Suprapubic skin (tissue), 4 donors: ENCODE measurements at places on chromosomes 4 and X. TPM values are rescaled to one million over a fixed set of nuclear protein-coding genes. Genes with fewer than 3 reads are reported as not detected.

CTAG1A gene
- total RNA-seq: not detected

- DNase-seq: no peak
These were observed 22.2 kb upstream of the PPP2R2C start for GRCh38 chr4:6494431-6495295.

- no peak for DNase-seq
These were observed 17.5 kb upstream of the C4orf36 start for GRCh38 chr4:86909546-86910295.

GRCh38 chr4:54384563-54384962 lies 155.5 kb downstream of the PDGFRA start:
- DNase-seq: no peak

DNA sequence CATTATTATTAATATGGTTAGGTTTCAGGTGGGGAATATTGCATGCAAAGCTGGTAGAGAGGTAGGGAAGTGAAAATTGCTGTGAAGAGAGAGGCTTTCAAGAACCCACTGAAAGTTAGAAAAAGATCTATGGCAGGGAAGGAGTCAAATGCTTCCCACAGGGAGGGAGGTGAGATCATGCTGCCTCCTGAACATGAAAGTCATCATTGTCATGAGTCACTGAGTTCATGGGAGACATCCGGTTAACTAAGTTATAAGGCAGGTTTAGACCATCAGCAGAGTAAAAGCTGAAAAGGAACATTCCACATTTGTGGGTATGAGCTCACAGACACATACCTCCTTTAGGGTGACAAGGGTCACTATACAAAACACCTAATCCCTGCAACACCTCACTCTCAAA lies 16.2 kb downstream of the GATB start:
- no peak for DNase-seq

DNA sequence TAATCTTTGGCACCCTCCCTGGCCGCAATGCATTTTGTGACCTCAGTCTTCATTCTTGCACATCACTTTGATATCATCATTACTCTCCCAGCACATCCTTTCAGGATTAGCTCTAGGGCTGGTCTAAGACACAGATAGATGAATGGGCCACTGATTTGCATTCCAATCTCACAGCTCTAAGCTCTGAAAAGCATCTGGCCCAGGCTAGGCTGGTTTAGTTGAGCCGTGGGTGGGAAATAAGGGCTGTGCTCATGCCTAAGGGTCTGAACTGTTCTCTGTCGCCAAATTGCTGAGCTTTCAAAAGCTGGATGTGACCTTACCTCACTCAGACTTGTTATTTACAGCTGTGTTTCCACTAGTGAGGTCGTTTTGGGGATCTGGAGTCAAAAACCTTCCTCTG lies 30.0 kb upstream of the SLC9A7 start:
- no peak for DNase-seq

ITIH6 gene
- total RNA-seq: not detected
